H1 (cell line): ENCODE measurements at places on chromosomes 2 and 18. TPM values are rescaled to one million over a fixed set of nuclear protein-coding genes. Genes with fewer than 3 reads are reported as not detected.
A peak's percentile ranks its signal among the peaks of the same experiment; 100 is the strongest.

The CYBRD1 gene
- 12.6 and 14.9 TPM in 2 replicates for total RNA-seq

The EFR3B gene
- total RNA-seq: 8.8 and 9.6 TPM in 2 replicates

The NT5DC4 gene
- not detected in 2 replicates for total RNA-seq

The GALNT14 gene
- total RNA-seq: 10.3 and 13.7 TPM in 2 replicates

The LRRTM4 gene
- 8.1 and 9.5 TPM in 2 replicates for total RNA-seq

The UGT1A9 gene
- total RNA-seq: not detected in 2 replicates

DNA sequence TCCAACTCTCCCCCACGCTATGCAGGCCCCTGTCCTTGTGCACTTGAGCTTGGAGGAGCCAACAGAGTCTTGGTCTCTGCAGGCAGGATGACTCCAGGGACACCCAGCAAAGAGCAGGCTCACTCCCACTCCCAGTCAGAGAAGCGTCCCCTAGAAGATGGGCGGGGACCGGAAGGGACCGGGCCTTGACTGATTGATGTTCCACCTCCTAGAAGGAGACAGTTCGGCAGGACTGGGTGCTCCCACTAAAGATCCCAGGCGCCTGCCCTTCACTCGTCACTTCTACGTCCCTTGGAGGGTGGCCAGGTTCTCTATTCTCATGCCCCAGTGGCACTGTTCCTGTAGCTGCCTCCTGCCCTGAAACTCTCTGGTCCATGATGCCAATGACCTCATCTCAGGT is 3.2 kb upstream of the SP100 start:
- H3K36me3 ChIP-seq: no peaks in the 10 kb centered on the region
- no peak for DNase-seq
- H3K4me1 ChIP-seq: no peaks in the 10 kb centered on the region
- H3K4me3 ChIP-seq: no peak overlapping the region

- no peaks in the 10 kb centered on the region for H3K27me3 ChIP-seq
- H3K27ac ChIP-seq: peak overlapping the region; percentile 97
- peaks cover 9% of the 10 kb centered on the region for H3K4me1 ChIP-seq
- no peak for DNase-seq
Measured at GRCh38 chr2:170917219-170917913, 11.7 kb upstream of the GORASP2 start.

GRCh38 chr2:121804997-121805765 is 49.7 kb downstream of the TSN start:
- H3K27ac ChIP-seq: peak overlapping the region; percentile 19; the same call in 1 of the 2 replicates
- H3K27me3 ChIP-seq: no peaks in the 10 kb centered on the region
- H3K4me1 ChIP-seq: peaks cover 18% of the 10 kb centered on the region; the same call in 1 of the 2 replicates
- DNase-seq: no peak
- no peaks in the 10 kb centered on the region for H3K36me3 ChIP-seq

- no peaks in the 10 kb centered on the region for H3K36me3 ChIP-seq
- H3K27me3 ChIP-seq: peaks cover 7% of the 10 kb centered on the region
Measured at GRCh38 chr2:74119912-74120825, 27.5 kb downstream of the BOLA3 start.

DNA sequence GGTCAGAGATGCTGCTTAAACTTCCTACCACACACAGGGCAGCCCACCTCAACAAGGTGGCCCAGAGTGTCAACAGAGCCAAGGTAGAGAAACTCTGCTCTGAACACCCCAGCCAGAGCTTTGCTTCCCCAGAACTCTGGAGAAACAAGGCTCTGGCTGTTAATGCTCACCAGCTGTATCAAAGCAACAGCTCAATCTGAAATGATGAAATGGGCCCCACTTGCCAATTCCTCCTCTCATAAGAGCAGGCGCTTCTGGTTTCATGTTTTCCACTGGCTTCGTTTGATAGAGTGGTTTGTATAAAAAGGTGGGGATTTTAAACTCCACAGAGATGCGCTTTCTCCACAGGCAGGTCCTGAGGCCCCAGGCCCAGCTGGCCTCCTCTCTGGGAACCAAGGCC is 60.9 kb upstream of the TFCP2L1 start:
- H3K36me3 ChIP-seq: peaks cover 25% of the 10 kb centered on the region
- no peaks in the 10 kb centered on the region for H3K4me1 ChIP-seq
- no peak overlapping the region for H3K27ac ChIP-seq
- no peak for DNase-seq
- no peaks in the 10 kb centered on the region for H3K27me3 ChIP-seq

DNA sequence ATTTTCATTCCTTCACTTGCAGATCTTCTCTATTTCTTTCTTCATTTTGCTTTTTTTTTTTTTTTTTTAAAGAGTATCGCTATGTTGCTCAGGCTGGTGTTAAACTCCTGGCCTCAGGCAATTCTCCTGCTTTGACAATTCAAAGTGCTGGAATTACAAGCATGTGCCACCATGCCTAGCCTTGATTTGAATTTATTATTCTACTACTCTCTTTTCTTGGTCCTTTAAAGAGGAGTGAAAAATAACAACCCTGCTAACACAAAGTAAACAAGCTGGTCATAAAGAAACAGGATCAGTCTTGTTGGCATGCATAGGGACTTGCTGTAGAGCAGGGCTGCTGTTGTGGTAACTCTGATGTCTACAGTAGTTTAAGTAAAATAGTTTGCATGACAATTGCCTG is 1615.3 kb upstream of the ZEB2 start:
- no peaks in the 10 kb centered on the region for H3K36me3 ChIP-seq
- no peak overlapping the region for H3K4me3 ChIP-seq
- H3K27ac ChIP-seq: no peak overlapping the region
- H3K4me1 ChIP-seq: no peaks in the 10 kb centered on the region

DNA sequence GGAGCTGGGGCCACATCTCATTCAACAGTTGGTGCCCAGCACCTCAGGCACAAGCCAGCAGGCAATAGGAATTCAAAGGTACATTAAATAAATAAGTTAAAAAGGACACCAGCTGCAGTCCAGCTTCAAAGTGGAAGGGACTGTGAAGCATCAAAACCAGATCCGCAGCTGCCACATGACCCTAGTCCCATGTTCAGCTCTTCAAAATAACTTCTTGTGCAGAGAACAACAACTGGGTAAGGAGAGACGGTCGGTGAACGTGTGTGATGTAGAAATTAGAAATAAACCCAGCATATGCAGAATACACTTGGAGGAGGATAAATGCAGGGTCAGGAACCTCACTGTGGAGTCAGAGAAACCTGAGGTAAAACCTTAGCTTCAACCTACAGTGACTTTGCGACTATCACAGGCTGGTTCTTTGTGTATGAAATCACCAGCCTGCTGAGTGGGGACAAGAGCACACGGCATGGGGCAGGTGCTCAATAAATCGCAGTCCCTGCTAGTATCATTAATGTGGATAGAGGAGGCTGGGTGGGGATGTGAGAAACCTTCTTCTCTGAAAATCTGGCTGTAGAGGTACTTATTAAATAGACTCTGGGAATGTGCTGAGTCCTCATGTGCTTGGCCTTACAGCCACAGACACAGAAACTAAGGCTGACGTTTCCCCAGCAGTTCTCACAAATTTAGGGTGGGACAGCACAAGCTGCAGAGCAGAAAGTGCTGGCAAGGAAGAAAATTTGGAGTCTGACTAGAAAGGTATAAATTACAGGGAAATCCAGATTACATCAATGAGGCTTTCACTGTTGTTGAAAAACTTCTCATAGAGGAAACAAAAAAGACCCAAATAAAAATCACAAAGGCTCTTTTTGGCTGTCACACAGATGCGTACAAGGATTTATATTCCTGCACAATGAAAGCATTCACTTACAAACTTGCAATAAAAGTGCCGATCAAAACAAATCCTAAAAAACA is 20.7 kb downstream of the FBXO15 start:
- peaks cover 12% of the 10 kb centered on the region for H3K4me1 ChIP-seq
- no peaks in the 10 kb centered on the region for H3K27me3 ChIP-seq
- H3K27ac ChIP-seq: no peak overlapping the region
- H3K36me3 ChIP-seq: no peaks in the 10 kb centered on the region
- H3K4me3 ChIP-seq: no peak overlapping the region

DNA sequence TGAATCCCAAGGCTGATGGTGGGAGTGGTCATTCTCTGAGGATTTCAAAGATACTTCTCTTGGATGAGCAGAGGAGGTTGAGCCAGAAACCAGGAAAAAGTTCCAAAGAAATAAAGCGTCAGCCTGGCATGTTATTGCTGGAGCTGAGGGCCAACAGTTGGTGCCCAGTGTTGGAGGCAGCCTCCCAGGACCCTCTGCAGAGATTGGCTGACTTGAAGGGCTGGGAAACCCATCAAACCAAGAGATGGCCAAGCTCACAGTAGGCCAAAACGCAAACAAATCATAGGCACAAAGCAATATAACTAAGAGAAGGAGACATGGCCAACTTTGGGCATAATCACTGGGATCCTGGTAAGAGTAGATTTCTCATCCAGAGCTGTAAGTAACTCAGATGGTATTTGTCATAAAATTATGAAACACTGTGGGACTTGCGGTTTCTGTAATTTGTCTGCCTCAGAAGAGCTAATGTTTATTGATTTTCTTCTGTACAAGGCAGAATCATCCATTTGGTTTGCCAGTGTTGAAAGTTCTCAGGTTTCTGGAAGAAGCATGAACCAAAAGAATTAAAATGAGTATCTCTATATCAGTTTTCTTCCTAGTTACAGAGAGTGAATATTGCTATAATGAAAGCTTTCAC is 108.3 kb downstream of the ATL2 start:
- H3K4me1 ChIP-seq: no peaks in the 10 kb centered on the region; the same call in 1 of the 2 replicates
- no peaks in the 10 kb centered on the region for H3K36me3 ChIP-seq
- DNase-seq: no peak
- H3K4me3 ChIP-seq: no peak overlapping the region

DNA sequence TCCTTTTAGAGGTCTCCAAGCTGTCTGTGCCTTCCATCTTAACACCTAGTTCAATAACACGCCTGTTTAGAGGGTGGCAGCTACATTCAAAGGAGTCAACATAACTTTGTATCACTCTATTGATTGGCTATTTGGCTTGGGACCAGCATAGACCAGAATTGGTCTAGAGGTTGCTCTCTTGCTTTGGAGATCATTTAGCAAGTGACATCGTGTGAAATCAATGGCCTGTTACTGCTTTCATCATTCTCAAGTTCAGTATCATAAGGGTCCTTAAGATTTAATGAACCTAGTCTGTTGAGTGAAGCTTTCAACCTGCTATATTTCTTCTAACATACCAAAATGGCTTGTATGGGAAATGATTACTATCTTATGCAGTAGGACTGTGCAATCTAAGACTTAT is 768.2 kb downstream of the NRXN1 start:
- no peaks in the 10 kb centered on the region for H3K4me1 ChIP-seq
- no peak for DNase-seq
- no peak overlapping the region for H3K27ac ChIP-seq

DNA sequence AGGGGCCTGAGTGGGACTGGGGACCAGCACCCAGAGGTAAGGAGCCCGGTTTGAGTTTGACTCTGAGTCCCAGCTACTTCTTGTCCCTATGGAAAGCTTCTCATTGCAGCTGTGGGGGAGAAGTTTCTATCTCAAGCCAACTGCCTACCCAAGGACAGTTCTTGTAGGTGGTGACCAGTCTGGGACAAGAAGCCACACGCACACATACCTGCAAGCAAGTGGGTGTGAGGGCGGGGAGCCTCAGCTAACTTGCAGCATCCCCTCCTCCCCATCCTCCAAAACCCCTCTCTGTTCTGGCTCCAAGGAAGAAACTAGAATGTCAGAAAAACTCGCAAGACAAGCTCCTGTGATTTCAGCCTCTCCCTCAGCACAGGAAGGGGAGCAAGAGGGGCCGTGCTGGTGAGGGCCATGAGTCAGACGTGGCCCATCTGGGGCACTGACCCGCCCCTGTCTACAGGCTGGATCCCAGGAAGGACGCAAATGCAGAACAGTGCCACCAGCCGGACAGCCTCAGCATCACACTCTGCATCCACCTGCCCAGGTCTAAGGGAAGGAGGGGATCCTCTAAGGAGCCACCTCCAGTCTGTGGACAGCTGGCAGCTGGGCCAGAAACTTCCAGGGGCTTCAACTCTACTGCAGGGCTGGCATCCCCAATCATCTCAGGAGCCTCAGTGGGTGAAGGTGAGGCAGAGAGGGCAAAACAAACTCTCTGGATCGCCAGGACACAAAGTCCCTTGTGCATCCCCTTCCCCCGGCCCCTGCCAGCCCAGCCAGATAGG is 103.4 kb downstream of the TNS1 start:
- peak; percentile 93 for DNase-seq
- no peak overlapping the region for H3K4me3 ChIP-seq
- no peaks in the 10 kb centered on the region for H3K36me3 ChIP-seq
- no peaks in the 10 kb centered on the region for H3K27me3 ChIP-seq
- no peaks in the 10 kb centered on the region for H3K4me1 ChIP-seq

- no peak for DNase-seq
- H3K36me3 ChIP-seq: no peaks in the 10 kb centered on the region
- peaks cover 3% of the 10 kb centered on the region for H3K4me1 ChIP-seq
- no peak overlapping the region for H3K27ac ChIP-seq
- no peaks in the 10 kb centered on the region for H3K27me3 ChIP-seq
Measured at GRCh38 chr2:188678882-188679281, 295.3 kb upstream of the COL3A1 start.

GRCh38 chr2:106156305-106157296 is 37.5 kb downstream of the UXS1 start:
- no peak overlapping the region for H3K27ac ChIP-seq
- H3K27me3 ChIP-seq: no peaks in the 10 kb centered on the region
- H3K4me1 ChIP-seq: no peaks in the 10 kb centered on the region
- DNase-seq: no peak
- no peak overlapping the region for H3K4me3 ChIP-seq
- H3K36me3 ChIP-seq: peaks cover 26% of the 10 kb centered on the region

DNA sequence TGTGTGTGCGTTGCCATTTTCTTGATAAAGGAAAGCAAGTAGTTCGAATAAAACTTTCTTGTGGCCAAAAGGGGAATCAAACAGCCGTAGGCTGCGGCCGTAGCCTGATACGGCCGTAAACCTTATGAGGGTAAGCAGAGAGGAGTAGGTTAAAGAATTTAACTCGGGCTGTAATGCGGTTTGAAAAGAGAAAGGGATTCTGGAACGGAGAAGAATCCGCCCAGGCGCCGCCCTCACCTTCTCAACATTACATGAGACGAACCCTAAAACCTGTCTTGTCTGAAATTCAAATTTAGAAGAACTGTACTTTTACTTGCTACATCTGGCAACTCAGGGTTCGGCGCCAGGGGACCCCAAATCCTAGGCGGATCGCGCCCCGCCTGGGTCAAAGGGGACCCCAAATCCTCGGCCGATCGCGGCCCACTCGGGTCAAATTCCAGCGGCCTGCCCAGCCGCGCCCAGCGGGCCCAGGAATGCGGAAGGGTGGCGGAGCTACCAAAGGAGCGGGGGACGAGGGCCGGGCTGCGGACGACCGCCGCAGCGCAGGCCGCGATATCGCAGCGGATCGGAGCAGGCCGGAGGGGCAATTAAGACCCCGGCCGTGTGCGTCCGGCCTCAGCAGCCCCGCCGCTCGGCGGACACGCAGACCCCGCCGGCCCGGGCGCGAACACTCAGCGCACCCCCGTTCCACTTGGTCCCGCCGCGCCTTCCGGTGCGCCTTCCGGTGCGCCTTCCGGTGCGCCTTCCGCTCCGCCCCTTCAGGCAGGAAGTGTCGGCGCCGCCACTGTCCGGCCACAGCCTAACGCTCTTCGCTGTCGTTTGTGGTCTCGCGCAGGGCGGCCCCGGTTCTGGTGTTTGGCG is at the start of gene MYL12B:
TSS of gene MYL12B (plus strand) at position 761 of the 861 bp plus-strand sequence. CDS start 10,766 bp downstream, outside the sequence.
- H3K36me3 ChIP-seq: peaks cover 16% of the 10 kb centered on the region
- peaks cover 3% of the 10 kb centered on the region; the same call in 1 of the 2 replicates for H3K4me1 ChIP-seq
- H3K27ac ChIP-seq: peak within 1 kb of the TSS; percentile 100
- peak; percentile 89 for DNase-seq
